Left hindlimb (tissue), 1 donor: ENCODE measurements at places on chromosomes 1 and 21.

DNA sequence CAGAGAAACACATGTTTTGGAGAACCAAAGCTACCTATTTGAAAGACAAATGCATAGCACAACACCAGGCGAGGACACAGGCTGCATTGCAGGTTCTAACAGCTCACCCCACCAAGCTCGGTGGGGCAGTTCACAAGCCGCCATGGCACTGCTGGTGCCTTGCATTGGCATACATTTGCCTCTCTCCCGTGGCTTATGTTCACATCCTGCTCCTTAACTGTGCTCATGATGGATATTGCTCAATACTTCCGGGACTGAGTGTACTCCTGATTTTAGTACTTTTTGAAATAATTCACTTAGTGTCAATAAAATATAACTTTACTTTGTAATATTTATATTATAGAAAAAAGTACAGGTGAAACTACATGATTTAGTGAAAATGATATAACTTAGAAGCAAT is 1187.4 kb upstream of the NCAM2 start:
- no peak for DNase-seq

- no peak for DNase-seq
Observed at GRCh38 chr1:15288173-15288926, 41.3 kb downstream of the FHAD1 start.

DNA sequence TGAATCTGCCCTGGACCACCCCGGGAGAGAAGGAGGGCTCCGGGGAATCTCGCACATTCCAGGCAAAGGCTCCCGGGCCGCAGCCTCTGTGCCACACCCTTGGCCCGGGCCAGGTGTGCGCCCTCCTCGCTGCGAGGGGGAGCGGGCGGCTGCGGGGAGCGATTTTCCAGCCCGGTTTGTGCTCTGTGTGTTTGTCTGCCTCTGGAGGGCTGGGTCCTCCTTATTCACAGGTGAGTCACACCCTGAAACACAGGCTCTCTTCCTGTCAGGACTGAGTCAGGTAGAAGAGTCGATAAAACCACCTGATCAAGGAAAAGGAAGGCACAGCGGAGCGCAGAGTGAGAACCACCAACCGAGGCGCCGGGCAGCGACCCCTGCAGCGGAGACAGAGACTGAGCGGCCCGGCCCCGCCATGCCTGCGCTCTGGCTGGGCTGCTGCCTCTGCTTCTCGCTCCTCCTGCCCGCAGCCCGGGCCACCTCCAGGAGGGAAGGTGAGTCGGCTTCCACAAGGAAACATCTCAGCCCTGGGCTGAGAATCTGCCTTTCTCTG is at the start of gene LAMC2:
LAMC2 (plus strand) TSS at position 324 of the 550 bp plus-strand sequence; CDS start at position 413, 89 bp downstream.
- DNase-seq, result peak; percentile 54

GRCh38 chr1:25922056-25922970 is 16.1 kb upstream of the STMN1 start:
- peak; percentile 63 for DNase-seq

DNA sequence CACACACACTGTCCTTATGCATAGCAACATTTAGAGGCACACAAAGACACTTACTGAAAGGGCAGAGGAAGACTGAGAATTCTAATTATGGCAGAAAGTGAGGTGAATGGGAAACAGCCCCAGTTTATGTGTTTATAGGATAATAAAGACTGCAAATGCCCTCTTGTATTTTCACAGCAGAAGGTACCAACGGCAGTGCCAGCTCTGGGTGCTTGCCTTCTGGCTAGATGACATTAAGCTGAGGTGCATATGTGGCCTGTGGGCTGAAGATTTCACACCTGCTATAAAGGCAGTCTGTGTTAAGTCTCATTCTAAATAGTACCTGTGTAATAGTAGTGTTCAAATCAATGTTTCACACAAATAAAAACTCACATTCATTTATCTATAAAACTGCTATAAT is 347.2 kb upstream of the ZRANB2 start:
- no peak for DNase-seq

- no peak for DNase-seq
Observed at GRCh38 chr1:247210062-247210375, 38.2 kb upstream of the ZNF124 start.

DNA sequence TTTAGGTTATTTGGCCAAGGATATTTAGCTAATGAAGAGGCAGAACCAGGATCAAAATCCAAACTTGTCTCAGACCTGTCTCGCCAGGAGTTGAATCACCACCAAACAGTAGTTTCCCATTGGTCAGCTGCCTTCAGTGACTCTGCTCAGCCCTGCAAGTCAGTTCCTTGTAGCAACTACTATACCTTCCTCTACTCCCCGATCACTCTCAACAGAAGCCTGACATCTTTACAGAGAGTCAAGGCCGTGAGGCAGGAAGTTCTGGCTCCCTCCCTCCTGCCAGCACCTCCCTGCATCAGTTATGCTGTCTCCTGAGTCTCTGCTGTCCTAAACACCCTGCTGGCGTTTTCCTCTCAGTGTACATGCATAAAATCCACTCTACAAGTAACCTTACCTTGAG is 13.2 kb downstream of the PSMD4 start:
- no peak for DNase-seq

DNA sequence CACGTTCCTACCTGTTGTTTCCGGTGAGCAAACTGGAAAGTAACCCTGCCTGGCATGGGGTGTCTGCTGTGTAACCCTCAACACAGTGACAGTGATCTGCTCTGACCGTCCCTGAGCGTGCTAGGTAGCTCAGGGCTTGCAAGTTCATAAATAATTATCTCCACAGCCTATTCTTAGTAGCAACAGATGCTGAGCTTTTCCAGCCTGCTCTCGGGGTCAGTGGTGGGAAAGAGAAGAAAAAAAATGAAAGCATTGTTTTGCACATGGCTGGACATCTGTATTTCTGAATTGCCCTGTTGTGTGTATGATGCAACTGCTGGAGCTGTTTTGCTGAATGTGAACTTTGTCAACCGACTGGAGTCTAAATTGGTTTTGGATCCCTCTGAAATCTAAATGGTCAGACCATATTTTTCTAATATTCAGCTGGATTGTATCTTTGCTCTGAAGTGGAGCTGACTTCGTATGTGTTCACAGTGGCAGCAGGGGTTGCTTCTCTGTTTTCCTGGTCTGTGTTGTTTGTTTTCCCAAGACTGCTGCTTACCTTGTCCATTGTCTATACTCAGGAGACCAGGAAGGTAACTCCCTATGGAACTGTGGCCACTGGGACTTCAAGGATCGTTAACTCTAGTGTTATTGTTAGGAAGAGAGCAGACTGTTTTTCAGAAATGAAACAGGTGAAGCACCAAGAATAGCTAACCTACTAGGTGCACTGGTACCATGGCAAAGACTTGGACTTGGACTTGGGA is 27.0 kb downstream of the TGFB2 start:
- no peak for DNase-seq

DNA sequence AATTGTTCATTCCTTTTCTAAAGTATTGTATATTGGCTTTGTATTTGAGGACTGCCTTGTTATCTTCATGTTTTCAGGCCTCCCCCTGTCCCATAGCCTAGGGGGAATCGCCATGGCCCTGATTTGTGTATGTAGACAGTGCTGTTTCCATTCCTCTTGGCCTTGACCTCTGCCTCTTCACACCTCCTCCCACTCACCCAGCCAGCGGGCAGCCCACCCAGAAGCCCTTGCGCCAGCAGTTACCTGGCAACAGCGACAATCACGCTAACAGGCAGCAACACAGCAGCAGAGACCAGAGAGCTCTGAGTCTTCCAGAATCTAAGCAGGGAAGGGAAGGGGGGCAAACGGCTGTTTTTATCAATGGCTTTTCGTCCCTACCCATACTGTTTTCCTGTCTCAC is 50.0 kb upstream of the NPL start:
- DNase-seq, result peak; percentile 63

DNA sequence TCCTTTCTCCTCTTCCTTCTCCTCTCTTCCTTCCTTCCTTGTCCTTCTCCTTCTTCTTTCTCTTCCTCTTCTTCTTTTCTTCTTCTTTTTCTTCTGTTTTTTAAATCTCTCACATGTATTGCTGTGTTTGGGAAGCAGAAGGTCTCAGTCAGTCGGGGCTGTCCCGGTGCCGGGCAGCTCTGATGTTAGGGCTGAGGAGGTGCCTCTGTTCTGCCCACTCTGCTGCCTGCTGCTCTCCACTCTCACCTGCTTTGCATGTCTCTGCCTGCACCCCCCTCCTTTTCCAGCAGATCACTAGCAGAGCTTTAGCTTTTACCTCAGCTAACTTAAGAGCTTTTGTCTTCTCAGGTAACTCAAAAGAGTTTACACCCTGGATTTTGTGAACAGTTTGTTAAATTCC is 276.6 kb downstream of the CHRM3 start:
- no peak for DNase-seq

DNA sequence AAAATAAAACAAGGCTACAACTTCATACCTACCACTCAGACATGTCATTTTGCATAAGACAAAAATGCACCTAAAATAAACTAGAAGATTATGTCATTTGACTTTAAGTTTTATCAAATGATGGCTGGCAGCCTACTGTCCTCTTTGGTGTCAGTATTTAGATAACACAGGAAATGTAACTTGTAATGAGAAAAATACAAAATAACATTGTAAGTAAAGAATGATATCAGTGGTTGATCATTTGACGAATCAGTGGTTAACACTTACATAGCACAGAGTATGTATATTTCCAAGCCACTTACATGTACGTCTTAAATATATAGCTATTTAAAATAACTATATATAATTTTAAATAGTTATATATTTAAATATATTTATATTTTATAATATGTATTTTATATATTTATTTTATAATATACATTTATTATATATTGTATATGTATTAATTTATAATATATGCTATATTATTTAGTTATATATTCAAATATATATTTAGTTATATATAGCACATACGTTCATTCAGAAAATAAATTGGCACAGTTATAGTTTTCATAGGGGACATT is 44.1 kb downstream of the ZNF678 start:
- no peak for DNase-seq

- no peak for DNase-seq
Observed at GRCh38 chr1:29540801-29541357, 304.6 kb downstream of the PTPRU start.
